ENCODE measurements at places on chromosomes 3 and 15.

- no peak for ATAC-seq
These were observed 39.8 kb upstream of the IREB2 start for GRCh38 chr15:78398076-78398825.

GRCh38 chr3:151256749-151257148 is 21.6 kb downstream of the P2RY14 start:
- ATAC-seq, result no peak

- peak; percentile 63 for ATAC-seq
These were observed 2.9 kb downstream of the SAMD7 start for GRCh38 chr3:169914321-169914720.

- ATAC-seq, result peak; percentile 59
These were observed 3.7 kb downstream of the MDFIC2 start for GRCh38 chr3:70308760-70309159.

GRCh38 chr15:68885070-68885469 is 45.3 kb upstream of the SPESP1 start:
- no peak for ATAC-seq

GRCh38 chr3:196055683-196056270 is 26.1 kb downstream of the TFRC start:
- no peak for ATAC-seq

DNA sequence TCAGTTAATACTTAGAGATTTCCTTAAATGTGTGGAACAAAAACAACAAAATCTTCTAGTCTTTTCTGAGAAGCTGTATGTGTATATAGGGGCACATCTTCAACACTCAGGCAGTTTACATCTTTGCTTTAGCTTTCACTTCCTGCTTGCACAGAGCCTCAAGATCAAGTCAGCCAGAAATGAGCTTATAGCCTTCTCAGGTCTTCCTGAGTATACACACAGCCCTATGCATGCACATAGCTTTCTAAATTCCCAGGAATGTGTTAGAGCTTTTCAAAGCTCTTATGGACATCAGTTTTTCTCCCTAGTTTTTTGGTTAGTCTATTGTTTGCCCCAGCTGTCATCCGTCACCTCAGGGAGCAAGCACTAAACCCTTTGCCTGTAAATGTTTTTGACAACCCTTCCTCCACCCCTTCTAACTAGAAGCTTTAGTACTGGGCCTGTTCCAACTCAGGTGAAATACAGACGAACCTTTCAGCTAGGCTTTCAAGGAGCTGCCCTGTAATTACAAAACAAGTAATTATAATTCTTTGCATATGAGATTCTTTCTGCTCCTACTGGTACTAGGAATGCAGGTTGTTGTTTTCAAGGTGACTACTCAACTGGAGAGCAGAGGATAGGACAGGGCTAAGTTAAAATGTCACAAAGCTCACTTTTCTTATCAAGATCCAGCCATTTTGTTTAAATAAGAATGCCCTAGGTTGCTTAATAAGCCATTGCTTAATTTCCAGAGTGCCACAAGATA is 22.6 kb upstream of the MTMR10 start:
- no peak for ATAC-seq

DNA sequence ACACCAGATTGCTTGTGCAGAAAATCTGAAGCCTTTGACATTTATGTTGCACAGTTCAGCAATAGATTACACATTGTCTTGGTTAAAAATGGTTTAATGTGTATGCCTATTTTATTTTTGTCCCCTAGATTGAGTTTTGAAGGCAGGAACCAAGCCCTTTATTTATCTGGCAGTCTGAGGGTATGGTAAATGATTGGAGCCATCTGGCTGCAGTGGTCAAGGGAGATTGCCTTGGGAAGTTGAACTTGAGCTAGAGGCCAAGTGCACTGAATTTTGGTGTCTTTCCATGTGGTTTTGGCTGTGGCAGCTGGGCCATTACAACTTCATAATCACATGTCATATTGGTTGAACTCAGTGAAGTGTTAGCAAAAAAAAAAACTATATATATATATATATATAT is 248.7 kb upstream of the C2CD4B start:
- peak; percentile 12 for ATAC-seq

- ATAC-seq, result no peak
These were observed 156.0 kb upstream of the MCTP2 start for GRCh38 chr15:94075349-94075748.

DNA sequence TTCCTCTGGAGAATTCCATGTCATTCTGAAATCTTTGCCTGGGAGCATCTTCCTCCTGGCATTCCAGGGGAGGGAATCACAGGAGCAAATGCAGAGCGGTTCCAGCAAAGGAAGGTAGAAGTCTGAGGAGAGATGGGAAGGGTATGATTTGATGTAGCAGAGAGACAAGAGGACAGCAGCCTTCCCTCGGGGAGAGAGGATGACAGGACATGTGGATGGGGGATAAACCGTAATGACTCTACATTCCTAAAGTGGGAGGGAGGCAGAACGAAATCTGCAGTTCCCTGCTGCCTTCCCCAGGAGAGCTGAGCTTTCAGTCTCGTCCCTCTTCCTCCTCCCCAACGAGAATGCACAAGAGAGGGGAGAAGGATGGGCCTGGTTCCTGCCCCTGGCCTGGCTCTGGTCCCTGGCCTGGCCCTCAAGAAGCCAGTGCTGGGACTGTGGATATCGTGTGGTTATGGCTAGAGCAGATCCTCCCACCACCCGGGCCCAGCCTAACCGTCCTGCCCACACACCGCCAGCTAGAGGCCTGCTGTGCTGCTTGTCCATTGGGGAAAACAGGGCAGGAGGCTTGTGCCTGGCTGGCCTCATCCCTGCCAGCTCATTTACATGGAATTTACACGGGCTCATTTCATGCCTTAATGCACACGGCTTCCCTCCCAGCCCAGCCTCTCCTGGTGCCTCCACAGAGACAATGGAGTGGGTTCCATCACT is 26.6 kb downstream of the SEMA7A start:
- peak; percentile 97 for ATAC-seq

- ATAC-seq, result no peak
These were observed 25.4 kb downstream of the EDEM1 start for GRCh38 chr3:5212628-5213573.

DNA sequence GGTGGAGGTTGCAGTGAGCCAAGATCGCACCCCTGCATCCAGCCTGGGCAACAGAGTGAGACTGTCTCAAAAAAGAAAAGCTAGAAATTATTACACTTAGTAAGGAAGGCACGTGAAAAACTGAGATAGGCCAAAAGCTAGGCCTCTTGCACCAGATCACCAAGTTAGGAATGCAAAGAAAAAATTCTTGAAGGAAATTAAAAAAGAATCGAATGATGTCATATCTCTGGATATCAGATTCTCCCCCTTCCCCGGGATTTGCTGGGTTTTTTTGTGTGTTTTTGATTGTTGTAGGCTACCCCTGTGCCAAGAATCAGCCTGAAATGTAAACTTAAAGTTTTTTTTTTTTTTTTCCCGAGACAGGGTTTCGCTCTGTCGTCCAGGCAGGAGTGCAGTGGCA is 17.4 kb downstream of the PTPN23 start:
- ATAC-seq, result peak; percentile 20

DNA sequence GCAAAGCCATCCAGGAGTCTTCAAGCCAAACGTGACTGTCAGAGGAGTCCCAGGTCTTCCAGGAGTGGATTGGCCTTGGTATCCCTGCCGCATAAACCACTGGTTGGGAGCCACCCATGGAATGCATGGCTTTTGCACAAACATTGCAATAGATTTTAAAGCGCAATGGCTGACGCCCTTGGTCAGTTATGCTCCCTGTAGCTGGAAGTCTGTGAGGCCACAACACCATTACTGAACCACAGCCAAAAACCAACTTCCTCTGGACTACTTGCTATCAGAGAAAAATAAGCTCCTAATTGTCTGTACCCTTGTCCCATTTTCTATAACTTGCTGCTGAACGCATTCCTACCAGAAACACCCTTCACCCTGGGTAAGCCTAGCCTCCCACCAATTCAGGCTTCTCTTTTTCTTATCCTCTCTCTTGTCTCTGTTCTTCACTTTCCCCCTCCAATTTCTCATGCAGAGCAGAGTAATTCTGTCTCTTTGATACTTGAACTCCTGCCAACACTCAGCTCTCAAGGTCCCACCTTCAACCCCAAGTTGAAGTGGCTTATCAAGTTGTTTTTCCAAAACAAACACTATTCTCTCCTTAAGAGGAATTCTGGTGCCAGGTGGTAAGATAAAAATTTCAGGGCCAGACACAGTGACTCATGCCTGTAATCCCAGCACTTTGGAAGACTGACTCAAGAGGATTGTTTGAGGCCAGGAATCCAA is 176.4 kb upstream of the UBE2E1 start:
- peak; percentile 51 for ATAC-seq

DNA sequence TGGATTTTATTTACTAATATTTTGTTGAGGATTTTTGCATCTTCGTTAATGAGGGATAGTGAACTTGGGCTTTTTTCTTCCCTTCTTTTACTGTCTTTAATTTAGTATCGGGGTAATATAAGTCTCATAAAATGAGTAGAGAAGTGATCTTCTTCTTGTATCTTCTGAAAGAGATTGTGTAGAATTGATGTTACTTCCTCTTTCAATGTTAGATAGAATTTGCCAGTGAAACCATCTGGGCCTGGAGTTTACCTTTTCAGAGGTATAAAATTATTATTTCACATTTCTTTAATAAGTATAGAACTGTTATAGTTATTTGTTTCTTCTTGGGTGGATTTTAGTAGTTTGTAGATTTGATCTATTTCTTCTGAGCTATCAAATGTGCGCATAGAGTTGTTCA is 7.8 kb downstream of the HESX1 start:
- no peak for ATAC-seq

DNA sequence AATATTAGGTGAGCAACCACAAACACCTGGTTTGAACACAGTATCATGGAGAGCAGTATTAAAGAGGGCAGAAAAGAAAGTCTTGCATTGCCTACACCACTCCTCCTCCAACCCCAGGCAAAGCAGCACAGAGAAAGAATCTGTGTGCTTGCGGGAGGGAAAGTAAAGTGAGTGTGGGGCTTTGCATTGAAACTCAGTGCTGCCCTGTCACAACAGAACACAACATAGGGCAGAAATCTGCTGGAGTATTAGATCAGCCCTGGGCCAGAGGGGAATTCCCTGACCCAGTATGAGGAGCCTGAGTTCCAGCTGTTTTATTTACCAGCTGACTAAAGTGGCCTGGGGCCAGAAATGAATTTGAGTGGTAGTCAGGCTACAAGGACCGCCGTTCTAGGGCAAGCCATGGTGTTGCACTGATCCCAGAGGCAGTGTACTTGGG is 75.5 kb downstream of the SPATA16 start:
- ATAC-seq, result no peak

DNA sequence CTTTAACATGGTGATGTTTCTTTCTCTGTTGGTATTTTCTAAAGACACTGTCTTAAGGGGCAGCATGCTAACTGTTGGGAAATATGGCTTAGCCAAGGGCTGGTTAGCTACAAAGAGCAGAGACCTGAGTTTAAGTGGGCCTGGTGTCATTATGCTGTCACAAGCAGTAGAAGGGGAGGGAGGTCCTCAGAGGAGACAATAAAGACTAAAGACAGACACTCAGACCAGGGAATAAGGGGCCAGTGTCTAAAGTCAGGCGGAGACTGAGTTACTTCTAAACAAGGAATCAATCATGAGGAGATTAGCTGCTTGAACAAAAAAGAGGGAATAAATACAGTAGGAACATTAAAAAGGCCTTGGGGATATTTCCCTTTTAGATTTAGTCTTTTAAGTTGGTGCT is 142.7 kb upstream of the DPPA4 start:
- no peak for ATAC-seq

GRCh38 chr3:108602935-108603294 is 13.4 kb downstream of the DZIP3 start:
- ATAC-seq, result peak; percentile 30

- ATAC-seq, result no peak
These were observed 8.3 kb upstream of the POLR2M start for GRCh38 chr15:57698243-57698642.

GRCh38 chr3:118742760-118743159 is 291.9 kb downstream of the IGSF11 start:
- no peak for ATAC-seq

DNA sequence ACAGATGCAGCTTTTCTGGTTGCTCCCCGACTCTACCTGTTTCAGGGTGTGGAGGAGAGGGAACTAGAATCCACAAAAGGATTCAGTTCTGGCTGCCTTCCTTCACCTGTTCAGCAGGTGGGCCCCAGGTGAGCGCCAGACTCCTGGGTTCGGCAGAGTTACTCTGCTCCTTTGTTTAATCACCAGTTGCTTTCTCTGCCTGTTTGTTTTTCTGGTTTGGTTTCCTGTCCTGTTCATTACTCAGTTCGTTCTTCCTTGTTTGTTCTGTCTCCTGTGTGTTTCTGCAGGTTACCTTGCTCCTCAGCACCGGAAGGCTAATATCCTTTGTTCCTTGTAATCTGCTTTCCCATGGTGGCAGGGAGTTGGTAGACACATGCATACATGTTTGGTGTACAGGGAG is 508.5 kb upstream of the ATP11B start:
- ATAC-seq, result no peak

DNA sequence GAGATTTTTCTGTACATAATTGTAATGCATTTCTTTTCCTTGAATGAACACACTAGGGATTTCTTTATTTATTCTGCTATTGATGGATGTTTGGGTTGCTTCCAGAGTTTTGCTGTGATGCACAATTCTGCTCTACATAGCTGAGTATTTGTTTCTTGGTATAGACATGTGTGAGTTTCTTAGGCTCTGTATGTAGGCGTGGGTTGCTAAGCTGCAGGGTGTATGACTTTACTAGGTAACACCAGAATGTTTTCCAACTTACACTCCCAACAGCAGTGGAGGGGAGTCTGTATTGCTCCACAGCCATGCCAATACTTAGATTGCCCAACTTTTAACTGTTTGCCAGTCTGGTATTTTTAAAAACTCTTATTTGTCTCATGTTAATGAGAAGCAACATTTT is 155.5 kb upstream of the TNIK start:
- ATAC-seq, result no peak

- peak; percentile 82 for ATAC-seq
These were observed 41.8 kb downstream of the SMAD3 start for GRCh38 chr15:67107014-67107812.

- peak; percentile 62 for ATAC-seq
These were observed 53.6 kb downstream of the LMCD1 start for GRCh38 chr3:8555113-8555661.

Measured in SK-N-SH treated with all-trans-retinoic acid at 6 μM for 48 hours (cell line).